ENCODE measurements at places on chromosomes 2 and 18.

DNA sequence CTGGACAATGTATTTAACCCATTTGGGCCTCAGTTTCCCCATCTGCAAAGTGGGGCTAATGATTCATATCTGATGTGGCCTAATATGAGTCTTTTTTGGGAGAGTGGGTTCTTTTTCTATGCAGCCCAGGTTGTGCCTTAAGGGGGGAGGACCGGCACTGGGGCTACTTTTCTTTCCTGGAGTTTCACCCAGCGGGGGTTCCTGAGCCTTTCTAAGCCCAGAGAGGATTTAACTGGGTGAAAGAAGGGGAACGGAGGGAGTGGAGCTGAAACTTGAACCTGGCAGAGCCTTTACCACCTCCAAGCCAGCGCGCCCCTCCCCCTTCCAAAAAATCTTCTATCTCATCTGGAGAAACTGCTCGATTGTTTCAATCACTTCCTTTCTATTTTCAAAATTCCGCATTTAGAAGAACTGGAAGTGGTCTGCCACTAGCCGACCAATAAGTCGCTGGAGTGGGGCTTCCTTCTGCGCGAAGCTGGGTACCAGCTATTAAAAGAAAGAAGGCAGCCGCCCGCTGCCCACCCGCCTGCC, 205.0 kb upstream of the SMAD2 start:
- DNase-seq: no peak

DNA sequence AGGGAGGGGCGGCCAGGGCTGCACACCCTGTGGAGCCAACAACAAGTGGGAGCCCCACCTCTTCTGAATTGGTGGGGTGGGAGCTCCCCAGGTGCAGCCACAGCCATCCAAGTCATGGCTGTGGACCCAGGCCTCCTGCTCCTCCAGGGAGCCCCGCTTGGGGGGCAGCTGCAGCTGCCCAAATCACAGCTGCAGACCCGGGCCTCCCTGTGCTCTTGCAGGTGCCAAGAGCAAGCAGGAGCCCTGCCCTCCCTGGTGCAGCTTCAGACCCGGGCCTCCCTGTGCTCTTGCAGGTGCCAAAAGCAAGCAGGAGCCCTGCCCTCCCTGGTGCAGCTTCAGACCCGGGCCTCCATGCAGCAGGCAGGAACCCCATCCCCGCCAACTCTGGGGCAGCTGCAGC, 46.5 kb upstream of the COX7A2L start:
- no peak for DNase-seq

DNA sequence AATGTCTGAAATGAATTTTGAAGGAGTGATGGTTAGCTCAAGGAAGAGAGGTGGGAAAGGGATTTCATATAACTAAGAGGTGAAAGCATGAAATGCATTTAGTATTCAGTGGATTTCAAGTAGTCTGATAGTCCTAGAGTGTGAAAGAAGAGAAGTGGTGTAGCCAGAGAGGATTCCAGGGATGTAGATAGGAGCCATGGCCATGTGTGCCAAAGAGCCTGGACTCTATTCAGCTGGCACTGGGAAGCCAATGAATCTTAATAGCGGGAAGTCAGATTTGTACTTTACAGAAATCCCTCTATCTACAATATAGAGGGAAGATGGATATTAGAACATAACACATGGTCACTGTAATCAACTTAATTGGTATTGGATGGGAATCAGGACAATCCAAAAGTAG, 8.3 kb upstream of the BOLL start:
- DNase-seq: no peak

DNA sequence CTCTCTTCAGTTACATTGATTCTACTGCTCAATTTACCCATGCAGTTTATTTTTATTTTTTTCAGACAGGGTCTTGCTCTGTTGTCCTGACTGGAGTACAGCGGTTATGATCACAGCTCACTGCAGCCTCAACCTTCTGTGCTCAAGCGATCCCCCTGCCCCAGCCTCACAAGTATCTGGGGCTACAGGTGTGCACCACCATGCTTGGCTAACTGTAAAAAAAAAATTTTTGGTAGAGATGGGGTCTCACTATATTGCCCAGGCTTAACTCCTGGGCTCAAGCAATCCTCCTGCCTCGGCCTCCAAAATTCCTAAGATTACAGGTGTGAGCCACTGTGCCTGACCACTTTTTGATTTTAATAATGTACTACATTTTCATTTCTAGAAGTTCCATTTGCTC, 93.8 kb upstream of the RNU4ATAC start:
- DNase-seq: no peak

DNA sequence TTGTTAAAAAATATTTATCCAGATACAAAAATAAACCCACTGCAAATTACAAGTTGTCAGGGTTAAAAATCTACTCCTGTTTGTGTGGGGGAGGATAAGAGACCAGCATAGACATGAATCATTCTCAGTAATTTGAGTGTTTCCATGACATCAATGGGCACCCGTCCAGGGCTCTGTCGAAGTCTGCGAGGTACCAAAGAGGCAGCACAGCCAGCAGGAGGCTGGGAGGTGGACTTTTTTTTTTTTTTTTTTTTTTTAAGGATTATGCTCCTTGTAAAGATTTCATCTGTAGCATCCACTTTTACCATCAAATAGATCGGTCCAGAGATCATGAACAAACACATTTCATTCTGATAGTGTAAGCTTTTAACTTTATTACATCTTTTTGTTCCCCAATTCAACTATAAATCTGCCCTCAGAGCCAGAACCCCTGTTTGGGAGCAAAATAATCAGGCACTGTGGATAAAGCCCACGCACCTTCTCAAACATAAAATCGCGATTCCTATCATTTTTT, 182.0 kb downstream of the TCF4 start:
- DNase-seq: no peak

DNA sequence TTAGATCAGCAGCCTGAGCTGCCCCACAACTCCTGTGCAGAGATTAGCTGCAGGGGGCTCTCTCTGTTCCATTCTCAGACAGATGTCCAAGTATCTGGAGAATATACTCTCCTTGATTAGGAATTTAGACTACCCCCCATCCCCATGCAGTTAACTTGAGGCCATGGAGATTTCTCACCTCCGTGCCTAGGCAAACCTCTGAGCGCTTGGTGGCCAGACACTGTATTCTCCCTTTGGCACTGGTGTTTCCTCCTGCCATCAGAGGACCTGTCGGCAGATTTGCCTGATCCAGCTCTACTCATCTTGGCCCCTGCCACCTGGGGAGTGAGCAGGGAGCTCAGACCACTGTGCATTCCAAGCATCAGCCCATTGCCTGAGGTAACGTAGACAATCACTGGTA, 48.3 kb downstream of the ZNF804A start:
- DNase-seq: no peak

DNA sequence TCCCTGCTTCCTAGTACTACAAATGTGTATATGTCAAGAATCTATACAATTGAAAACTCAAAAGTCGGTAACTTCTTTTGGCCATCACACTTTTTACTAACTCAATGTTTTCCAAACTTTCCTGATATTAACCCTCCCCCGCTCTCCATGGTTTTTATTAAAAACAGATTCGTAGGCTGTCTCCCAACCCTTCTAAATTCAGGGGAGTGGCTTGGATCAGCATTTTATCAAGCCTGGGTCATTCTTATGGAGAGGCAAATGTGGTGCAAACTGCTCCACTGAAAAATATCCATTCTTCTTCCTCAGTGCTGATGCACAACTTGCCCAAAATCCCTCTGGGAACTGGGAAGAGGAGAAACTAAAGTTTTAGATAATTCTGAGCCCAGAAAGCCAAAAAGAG, 134.2 kb downstream of the RIF1 start:
- no peak for DNase-seq

- no peak for DNase-seq
Observed at GRCh38 chr2:31893094-31893493, 117.7 kb downstream of the MEMO1 start.

- peak; percentile 36 for DNase-seq
Observed at GRCh38 chr2:232521959-232522622, 1.9 kb downstream of the PRSS56 start.

DNA sequence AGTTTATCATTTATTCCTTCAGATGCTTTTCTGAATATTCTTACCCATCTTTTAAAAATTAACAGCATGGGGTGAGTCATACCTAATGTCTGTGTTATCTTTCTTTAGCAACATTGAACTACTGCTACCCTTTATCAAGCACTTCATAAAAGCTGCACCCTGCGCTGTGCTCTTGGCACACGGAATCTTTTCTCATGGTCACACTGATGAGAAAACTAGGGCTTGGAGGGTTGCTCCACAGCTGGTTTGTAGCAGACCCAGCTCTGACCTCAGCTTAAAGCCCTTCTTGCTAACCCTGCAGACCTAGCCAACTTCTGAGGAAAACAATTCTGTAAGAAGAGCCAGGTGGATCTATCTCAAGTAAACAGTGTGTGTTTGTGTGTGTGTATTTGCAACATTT, 106.3 kb downstream of the RNF144A start:
- DNase-seq: no peak

DNA sequence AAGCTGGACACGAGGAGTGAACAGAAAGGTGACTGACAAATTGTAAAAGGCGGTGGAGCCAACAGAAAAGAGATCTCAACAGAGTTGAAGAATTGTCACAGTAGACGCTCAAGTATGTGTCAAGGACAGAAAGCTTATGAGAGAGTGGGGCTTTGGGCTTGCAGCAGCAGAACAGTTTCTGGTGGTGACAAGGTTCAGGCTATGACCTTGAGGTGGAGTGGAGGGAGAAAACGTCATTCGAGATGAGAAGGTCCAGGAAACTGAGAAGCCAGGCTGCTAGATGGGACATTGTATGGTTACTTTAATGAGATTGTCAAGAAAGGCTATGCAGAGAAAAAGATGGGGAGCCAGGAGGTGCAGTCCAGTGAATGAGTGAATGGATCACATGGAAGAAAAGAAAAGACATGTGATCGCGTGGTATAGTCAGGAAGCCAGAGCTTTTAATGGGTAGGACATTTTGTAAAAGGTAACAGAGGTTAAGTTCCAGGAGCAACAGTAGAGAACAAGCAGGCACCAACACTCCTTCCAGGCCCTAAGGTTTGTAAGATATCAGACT, 91.1 kb upstream of the EPC2 start:
- DNase-seq: peak; percentile 8

- no peak for DNase-seq
Observed at GRCh38 chr2:8515864-8516533, 165.9 kb upstream of the ID2 start.

GRCh38 chr18:24248359-24248758, 109.5 kb downstream of the CABYR start:
- no peak for DNase-seq

DNA sequence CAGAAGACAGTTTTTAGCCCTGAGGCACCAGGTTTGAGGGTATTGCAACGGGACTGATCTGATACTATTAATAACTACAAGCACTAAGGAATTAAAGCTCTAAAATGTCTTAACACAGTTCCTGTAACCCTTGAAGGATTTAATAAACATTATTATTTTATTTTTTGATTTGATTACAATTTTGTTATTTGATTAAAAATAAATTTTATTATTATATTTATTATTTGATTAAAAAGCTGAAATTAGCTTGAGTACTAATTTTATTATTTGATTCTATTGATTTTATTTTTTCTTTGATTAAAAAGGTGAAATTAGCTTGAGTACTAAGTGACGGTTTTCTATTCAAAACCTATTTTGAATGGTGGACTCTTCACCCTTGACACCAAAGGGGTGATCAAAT, 307.3 kb downstream of the ZNF521 start:
- DNase-seq: no peak

DNA sequence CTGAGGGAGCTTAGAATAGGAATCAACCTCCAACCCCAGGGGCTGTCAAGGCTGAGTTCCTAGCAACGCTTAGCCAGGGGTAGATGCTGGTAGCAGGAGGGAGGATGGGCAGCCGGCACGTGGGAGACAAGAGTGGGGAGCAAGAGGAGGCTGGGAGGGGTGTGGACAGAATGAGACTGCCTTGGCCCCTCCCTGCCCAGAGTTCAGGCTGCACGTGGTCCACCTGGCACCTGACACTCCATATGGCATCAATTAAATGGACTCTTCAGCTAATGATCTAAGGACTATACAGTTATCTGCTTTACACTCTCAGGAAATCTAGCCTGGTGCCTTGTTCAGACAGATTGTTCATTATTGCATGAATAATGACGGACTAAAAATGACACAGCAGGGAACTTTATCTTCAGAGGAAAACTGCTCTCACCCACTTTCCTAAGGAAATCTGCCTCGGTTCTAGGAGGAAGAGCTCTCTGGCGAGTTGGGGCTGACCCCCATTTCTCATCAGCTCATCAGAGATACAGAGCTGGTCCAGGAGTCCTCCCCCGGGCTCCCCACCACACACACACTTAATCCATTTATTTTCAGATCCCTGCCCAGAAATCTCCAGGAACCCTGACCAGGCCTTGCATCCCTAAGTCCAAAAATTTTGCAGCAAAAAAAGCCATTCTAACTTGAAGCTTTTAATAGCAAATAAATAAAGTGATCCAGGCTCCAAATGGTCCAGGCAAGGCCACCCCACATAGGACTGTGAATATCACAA, 102.1 kb upstream of the CDC42EP3 start:
- DNase-seq: no peak

DNA sequence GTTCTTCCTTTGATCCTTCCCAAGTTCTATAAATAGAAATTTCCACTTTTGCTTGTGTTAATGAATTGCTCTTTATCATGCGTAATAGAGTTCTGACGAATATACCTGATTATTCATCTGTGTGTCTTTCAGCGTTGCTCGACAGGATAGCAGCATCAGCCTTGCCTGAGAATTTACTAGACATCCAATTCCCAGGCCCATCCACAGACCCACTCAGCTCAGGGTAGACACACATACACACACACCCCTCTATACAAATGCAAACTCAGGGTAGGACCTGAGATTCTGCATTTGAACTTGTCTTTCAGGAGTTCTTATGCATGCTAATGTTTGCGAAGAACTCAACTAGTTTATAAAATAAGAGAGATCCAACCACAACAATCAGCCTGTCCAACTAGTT, 343.4 kb upstream of the GYPC start:
- DNase-seq: no peak

DNA sequence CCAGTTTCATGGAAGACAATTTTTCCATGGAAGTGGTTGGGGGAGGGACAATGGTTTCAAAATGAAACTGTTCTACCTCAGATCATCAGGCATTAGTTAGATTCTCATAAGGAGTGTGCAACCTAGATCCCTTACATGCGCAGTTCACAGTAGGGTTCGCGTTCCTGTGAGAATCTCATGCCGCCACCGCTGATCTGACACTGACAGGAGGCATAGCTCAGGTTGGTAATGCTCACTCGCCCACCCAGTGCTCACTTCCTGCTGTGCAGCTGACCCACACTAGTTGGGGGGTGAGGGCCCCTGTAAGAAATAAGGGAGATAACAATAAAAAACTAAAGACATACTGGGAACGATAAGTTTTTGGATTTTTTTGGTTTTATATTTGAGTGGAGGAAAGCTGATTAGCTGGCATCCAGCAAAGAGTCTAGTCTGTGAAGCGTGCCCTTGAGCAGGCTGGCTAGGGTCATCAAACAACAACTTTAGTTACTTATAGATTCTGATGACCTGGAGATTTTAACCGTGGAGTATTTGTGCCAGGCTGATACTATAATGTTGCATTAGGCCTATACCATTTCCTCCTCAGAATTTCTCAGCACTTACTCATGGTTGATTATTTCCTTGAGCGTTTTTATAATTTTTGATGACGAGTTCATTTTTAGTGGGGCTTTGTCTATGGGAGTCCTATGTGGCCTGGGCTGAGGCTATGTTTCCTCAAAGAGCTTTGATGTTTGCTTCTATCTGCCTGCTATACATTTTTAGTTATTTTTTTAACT, 6.3 kb upstream of the MCFD2 start:
- DNase-seq: no peak

- DNase-seq: no peak
Observed at GRCh38 chr18:43034683-43035500, 80.6 kb downstream of the RIT2 start.
